ENCODE measurements at places on chromosomes 6 and 20.
A peak's percentile ranks its signal among the peaks of the same experiment; 100 is the strongest.

DNA sequence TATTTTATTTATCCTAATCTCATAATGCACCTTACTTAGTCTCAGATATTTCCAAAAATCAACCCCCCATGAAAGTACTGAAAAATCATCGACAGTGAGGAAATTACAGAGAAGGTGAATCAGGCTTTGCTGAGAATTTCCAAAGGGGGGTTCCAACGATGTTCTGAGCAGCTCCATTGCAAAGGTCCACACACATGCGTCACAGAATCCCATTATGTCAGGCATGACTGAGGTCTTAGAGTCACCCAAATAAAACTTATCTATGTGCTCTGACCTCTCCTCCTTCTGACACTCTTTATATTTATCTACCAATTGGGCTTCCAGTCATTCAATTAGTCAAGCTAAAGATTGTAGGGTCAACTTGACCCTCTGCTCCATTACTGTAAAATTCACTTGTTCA, 12.7 kb upstream of the LRRN4 start:
- no peak for DNase-seq

DNA sequence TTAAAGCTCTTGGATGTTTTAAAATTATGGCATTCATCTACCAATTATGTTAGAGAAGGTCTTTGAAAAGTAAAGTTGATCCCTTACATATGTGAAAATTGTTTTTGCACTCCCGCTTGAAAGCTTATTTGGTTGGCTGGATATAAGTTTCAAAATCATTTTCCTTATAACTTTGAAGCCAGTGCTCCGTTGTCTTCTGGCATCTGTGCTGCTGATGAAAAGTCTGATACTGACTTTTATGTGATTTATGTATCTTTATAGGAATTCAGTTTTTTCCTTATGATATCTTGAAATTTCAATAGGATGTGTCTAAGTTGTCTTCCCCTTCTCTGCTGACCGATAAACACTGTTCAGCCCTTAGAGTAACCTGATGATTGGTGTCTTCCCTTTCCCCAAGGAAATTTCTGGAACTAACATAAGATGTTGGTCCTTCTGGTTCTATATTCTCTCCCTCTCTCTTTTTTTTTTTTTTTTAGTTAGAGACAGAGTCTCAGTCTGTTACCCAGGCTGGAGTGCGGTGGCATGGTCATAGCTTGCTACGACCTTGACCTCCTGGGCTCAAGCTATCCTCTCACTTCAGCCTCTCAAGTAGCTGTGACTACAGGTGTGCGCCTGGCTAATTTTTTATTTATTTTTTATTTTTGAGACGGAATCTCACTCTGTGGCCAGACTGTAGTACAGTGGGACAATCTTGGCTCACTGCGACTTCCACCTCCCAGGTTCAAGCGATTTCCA, 12.7 kb downstream of the PANK2 start:
- no peak for DNase-seq

- DNase-seq = no peak
Observed at GRCh38 chr6:164122109-164122508, 707.6 kb downstream of the QKI start.

DNA sequence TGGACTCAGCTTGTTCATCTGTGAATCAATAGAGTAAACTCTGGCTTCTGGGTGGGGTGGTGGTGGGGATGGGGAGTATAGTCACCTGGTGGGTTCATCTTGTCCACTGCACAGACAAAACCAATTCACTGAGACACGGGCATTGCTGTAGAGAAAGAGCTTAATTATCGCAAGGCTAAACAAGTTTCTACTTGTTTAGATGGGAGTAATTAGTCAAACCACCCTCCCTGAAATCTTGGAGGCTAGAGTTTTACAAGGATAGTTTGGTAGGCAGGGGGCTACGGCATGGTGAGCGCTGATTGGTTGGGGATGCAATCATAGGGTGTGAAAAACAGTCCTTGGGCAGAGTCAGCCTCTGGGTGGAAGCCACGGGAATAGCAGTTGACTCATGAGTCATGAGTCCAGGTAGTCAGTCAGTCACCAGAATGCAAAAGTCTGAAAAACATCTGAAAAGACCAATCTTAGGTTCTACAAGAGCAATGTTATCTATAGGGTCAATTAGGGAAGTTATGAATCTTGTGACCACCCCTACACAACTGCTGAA, 77.8 kb downstream of the STMND1 start:
- DNase-seq = no peak

- no peak for DNase-seq
Observed at GRCh38 chr20:58877976-58878360, 25.5 kb downstream of the GNAS start.

DNA sequence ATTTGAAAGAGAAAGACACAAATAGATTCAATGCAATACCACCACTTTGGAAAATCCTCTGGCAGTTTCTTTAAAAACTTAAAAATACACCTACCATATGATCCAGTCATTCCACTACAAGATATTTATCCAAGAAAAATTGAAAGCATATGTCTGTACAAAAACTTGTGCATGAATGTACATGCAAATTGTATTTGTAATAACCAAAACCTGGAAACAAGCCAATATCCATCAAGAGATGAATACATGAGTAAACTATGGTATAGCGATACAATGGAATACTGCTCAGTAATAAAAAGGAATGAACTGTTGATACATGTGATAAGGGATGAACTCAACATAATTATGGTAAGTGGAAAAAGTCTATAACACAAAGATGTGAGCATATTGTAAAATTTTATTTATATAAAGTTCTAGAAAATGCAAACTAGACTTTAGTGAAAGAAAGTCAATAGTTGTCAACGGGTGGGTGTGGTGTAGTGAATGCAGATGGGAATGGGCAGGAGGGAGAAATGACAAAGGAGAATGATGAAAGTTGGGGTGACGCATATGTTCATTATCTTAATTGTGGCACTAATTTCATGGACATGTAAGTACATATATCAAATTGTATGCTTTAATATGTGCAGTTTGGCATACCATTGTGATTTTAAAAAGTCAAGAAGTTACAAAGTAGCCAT, 347.5 kb downstream of the SAMD5 start:
- peak; percentile 17 for DNase-seq

DNA sequence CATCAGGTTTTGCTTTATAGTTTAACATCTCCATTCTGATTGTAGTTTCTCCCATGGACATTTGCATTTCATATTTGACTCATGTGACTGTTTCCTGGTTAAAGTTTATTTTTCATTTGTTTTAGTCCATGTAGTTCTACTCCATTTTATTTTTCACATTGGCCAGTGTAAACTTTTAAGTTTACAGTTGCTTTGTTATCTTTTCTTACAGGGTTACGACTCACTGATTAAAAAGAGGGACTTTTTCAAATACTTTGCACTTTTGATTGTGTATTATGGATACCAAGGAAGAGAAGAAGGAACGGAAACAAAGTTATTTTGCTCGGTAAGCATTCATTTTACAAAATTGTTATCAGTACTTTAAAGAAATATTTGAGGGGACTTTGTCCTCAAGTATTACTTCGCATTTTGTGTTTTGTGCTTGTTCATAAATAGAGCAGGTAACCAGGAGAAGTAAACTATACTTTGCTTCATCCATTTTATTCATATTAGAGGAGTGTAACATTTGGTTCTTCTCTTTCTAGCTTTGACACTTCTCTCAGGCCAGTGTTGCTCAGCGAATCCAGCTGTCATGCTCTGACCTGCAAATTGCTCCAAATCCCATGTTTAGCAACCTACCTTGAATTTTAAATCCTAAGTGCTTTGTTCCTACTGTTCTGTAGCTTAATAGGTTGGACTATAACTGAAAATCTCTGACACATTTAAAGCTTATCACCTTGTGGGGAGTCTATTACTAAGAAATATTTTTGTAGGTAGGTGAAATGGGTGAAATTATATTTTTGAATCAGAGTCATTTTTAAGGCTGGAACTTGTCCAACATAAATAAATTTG, 24.5 kb downstream of the NCOA7 start:
- no peak for DNase-seq

GRCh38 chr20:42807876-42808275, 381.8 kb downstream of the PTPRT start:
- no peak for DNase-seq

DNA sequence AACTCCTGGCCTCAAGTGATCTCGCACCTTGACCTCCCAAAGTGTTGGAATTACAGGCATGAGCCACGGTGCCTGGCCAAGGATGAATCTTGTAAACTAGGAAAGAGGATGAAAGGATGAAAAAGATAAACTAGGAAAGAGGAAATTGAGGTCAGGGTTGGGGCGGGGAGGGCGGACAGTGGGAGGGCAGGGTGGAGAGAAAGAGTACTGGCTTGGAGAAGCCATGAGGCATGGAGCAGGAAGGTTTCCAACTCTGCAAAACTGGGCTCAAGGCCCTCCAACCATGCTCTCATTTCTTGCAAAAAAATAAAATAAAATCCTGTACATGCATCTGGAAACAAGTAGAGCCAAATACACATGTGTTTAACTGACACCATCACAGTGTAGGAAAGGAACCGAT, 256.6 kb upstream of the SGK1 start:
- DNase-seq = no peak
